ENCODE measurements at places on chromosomes 13 and 19. TPM values are rescaled to one million over a fixed set of nuclear protein-coding genes. Genes with fewer than 3 reads are reported as not detected.

DNA sequence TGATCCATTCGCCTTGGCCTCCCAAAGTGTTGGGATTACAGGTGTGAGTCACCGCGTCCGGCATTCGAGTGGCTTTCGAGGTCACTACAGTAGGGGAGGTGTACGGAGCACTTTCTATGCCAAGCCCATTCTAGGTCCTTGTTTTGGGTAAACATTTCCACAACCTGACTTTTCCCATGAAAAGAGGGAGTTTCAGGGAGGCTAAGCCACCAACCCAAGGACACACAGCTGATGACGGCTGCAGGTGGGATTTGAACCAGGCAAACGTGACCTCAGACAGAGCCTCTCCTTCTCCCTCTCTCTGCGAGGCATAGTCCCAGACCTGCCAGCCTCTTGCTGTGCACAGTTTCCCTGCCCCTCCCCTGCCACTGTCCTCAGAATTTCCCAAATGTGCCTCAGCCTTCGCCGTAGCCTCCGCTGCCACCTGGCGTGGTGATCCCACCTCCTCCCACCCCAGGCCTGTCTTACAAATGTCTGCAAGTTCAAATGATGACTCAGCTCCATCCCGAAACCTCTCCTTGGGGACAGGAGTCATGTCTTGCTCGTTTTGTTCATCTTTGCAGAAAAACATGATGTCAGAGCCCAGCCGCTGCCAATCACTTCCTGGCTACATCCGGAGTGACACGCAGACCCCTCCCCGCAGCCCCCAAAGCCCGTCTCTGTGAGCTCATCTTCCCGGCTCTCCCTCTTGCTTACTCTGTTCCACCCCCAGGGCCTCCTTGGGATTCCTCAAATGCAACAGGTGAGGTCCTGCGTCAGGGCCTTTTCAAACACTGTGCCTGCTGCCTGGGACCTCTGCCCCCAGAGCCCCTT lies 6.6 kb upstream of the GADD45B start:
- peak; percentile 70 for DNase-seq

DNA sequence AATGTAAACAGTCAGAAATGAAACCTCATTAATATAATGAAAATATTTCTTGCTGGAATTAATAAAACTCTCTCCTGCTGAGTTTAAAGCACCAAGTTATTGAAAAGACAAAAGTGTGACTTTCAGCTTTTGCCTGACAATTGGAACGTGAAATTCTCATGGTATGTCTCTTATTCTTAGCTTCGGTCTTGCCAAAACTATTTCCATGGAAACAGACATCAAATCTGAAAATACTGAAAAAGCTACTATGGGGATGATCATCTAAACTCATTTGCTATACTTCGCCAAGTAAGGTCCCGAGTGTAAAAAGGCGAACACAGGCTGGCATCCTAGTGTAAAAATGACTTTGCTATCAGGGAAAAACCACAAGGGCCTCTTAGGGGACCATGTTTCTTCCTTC lies 22.8 kb downstream of the HTR2A start:
- DNase-seq: no peak

Gene EBI3
- total RNA-seq: 2.4 TPM

GRCh38 chr13:59898066-59898465 lies 265.7 kb downstream of the DIAPH3 start:
- DNase-seq: no peak

Gene SCAF1
- total RNA-seq: 12.5 TPM

- DNase-seq: no peak
Observed at GRCh38 chr19:40341601-40342482, 6.4 kb downstream of the C19orf47 start.

Gene CYP4F8
- total RNA-seq: not detected

Gene CERS4
- 16.8 TPM for total RNA-seq

Gene PRODH2
- 0.20 TPM for total RNA-seq

GRCh38 chr19:1001538-1002166 lies 1.4 kb downstream of the GRIN3B start:
- DNase-seq: no peak

Gene NFIX
- 10.1 TPM for total RNA-seq

GRCh38 chr13:29577136-29578051 lies 18.1 kb downstream of the SLC7A1 start:
- DNase-seq: no peak

Gene WDR88
- total RNA-seq: not detected

DNA sequence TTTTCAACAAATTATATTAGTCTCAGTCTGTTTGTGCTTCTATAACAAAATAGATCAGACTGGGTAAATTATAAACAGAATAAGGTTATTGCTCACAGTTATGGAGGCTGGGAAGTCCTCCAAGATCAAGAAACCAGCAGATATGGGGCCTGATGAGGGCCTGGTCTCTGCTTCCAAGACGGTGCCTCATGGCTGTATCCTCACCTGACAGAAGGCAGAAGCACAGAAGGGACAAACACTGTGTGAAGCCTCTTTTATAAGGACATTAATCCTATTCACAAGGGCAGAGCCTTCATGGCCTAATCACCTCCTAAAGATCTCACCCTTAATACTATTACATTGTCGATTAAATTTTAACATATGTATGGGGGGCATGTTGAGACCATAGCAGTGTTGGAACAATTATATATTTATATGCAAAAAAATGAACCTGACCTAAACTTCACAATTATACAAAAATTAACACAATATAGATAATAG lies 12.7 kb downstream of the F10 start:
- no peak for DNase-seq

- no peak for DNase-seq
Observed at GRCh38 chr19:45051929-45052579, 13.2 kb downstream of the CLASRP start.

Gene TTYH1
- total RNA-seq: not detected

DNA sequence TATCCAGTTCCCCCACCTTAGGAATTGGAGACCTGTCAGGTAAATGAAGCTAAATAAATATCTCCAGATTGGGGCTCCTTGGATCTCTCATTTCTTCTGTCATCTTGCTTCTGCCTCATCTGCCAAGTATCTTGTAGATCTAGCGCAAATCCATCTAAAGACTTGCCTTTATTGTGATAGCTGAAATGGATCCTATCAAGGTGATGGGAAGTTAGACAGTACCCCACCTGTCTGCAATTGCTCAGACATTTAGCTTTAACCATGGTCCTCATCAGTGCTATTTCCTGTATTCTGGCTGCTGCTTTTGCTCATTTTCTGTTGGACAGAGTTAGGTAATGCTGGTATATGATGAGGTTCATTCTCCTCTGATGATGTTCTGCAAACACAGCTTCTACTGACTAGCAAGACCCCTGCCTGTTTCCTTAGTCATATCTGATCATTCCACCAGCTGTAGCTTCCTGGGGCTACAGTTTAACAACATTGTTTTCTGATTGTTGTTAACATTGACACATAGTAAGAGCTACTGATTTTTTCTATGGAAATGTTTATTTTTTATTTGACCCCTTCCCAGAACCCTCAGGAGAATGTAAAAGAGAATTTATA lies 340.0 kb downstream of the DCT start:
- no peak for DNase-seq

Gene ZNF536
- 0.75 TPM for total RNA-seq

DNA sequence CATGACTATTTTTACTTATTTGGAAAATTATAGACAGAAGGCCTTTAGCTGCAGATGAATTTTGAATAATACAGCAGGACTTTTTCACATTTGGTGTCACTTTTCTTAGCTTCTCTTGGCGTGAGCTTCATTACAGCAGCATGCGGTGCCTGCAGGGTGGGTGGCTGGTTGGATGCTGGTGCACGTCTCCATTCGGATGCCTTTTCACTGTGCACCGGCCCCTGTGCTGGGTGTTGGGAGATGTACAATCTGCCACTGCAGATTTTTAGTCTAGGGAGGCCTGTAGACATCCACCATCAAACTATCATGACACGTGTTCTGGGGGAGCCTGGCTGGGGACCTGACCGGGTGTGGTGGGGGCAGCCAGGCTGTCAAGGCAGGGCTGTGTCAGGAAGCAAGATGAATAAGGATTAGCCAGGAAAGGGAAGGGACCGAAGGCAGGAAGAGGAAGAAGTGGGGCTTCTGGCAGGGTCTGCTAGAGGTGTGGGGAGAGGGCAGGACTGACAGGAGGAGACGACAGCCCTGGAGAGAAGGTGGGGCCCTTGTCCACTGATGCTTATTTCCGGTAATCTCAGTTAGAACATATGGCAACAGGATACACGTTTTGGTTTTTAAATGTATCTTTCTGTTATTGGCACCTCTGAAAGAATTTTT lies 88.8 kb downstream of the ARHGEF7 start:
- DNase-seq: no peak

Measured in renal cortical epithelial cell (primary cell).